SK-MEL-5 (cell line): ENCODE measurements at places on chromosomes 12 and 14.
A peak's percentile ranks its signal among the peaks of the same experiment; 100 is the strongest.

DNA sequence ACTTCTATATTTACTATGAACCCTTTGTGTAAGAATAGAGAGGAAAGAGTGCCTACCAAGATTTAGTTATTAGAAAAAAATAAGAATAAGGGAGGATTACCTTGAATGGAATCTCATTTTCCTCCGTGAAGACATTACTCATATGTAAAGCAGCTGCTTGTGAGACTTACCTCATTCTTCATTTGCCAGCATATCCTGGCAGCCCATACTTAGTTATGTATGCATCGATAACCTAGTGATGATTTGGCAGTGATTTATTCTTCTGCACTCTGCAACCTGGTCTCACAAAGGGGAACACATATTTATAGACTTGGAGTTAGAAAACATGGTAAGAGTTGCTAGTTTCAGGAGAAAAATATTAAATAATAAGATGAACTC is 56.8 kb downstream of the LRFN5 start:
- no peak for DNase-seq

DNA sequence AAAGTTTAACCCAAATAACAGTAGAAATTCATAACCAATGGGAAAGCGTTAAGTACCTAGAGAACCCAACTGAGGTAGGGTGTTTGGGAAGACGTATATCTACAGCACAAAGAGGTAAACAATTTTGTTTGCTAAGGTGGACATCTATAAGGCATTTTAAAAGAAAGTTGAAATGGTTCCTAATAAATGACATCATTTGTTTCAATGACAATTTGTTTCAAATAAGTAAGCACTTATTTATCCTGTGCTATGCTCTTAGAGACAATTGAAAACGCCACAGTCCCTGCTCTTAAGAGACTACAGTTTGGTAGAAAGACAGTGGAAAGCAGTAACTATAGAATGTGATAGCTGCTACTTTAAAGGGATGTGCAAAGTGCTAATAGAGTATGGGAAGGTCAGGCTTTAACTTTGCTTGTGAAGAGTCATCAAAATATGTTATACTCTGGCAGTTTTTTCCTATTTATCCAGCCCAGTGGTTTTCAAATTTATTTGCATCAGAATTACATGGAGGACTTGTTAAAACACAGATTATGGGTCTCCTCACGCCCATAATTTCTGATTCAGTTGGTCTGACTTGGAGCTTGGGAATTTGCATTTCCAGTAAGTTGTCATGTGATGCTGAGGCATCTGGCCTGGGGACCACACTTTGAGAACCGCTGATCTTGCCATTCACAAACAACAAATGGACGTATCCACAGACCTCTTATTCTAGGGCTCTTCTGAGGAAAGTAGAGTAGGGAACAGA is 19.6 kb upstream of the SMCO2 start:
- no peak for DNase-seq

- no peak for DNase-seq
These were observed 33.1 kb downstream of the SNX6 start for GRCh38 chr14:34596891-34597290.

DNA sequence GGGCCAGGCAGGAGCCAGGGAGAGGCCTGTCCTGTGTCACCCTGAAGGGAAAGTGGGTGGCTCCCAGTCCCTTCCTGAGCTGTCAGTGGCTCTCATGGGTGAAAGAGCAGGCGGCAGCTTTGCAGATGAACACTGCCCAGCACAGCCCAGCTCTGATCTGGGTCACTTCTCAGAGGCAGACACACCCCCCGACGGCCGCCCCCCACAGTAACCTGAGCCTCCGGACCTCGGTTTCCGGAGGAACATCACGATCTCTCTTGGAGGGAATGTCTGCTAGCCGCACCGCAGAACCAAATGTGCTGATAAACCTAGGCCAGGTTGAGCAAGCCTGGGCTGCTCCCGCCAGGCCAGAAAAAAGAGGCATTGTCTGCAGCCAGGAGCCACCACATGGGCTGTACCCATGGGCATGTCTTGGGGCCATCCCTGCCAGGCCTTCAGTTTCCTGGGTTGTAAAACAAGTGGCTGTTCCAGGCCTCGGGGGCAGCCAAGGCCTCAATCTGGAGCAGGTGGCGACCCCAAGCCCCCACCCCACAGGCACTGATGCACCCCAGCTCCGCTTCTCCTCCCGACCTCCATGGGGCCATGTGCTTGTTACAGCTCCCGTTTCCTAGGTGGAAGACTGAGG is 57.6 kb downstream of the NCOR2 start:
- peak; percentile 71 for DNase-seq

DNA sequence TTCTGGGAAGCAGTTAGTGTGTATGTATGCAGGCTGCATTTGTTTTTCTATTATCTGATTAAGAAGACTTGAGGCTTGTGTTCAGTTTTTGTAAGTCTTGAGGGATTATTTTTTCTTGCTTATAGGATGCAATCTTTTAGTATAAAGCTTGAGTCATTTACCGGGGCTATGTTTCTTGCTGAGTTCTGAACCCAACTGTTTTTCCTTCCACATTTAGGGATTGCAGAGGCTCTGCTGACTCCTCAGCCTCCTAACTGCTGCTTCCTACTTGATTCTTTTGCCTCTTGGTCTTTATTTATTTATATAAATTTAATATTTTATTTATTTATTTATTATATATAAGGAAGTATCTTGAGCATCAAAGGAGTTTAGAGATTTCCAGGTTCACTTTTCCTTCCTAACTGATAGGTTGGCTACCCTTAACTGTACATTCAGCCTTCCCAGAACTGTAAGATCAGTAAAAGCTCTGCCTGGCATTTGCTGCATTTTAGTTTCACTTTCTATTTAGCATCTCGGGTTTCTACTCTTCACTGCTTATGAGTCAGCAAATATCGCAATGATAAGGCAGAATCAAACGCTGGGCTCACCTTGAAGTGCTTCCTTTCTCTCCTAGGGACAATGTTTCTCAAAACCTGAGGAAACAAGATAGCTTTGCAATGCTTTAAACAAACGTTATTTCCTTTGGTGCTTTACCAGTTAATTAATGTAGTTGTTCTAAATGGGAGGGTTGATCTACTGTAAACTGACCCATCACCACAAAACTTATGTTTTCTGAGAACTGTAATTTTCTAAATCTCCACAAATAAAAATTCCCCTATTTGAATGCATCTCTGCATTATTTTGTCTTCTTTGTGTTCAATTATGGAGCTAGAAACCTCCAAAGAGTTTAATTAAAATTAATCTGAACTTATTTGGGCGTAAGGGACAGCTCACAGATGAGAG is 1183.7 kb upstream of the TMEM132C start:
- DNase-seq = peak; percentile 74

GRCh38 chr14:106459971-106460730 is 933.8 kb downstream of the TMEM121 start:
- DNase-seq = peak; percentile 77

GRCh38 chr14:92502541-92503286 is 10.9 kb upstream of the RIN3 start:
- DNase-seq = no peak
